Fibroblast of skin of abdomen (primary cell): ENCODE measurements at places on chromosomes 11 and 22.

- no peak for DNase-seq
These were observed 43.1 kb downstream of the CCDC73 start for GRCh38 chr11:32751381-32751780.

DNA sequence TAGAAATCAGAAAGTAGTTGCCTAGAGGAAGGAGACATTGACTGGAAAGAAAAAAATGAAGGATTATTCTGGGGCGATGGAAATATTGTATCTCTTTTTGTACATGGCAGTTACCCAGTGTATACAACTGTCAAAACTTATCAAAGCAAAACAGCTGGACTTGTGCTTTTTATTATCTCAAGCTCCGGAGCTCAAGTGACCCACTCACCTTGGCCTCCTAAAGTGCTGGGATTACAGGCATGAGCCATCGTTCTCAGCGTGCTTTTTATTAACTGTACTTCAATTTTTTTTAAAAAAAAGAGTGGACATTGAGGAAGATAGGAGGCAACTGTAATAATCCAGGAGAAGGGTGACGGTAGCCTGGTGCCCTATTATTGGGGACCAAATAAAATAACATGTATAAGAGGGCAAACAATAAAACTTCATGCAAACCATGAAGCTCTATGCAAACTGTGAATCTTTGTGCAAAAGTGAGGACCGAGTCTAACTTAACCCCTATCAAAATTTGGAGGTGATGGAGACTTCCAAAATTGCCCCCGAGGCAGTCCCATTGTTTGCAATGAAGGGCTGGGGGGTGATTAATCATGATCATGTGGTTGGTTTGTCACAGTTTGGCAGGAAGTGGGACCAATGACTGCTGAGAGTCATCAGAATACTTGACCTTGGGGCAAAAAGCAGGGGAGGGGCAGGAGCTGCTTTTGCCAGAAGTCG, 23.5 kb downstream of the FZD4 start:
- DNase-seq: peak; percentile 41

DNA sequence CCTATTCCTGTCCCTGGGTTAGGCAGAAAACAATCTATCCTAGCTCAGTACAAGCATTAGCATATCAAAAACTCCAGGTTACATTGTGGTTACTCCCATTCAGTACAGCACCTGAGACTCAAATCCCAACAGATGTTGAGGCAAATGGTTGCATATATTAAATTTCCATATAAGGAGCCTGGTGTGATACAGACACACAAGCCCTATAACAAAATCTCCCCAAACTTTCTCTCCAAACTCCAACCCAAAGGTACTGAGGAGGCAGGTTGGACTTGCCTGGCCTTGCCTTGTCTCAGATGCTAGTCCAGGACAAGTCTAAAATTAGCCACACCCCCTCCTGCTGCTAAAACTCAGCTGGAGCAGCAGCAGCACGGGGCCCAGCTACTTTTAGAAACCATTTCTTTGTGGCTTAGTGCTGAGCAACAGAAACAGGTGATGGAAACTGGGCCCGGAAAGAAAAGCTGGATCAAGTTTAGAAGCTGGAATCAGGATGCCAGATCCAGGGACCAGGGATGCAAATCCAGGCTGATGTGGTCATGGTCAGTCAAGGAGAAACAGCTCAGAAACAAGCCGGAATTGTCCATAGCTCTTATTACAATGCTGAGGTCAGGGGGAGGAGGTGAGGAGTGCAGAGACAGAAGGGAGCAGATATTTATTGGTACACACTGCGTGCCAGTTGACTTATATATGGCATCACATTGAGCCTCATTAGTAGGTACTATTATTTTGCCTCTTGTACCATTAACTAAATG, 73.7 kb upstream of the AMOTL1 start:
- no peak for DNase-seq

- no peak for DNase-seq
These were observed 15.6 kb upstream of the GNAZ start for GRCh38 chr22:23054531-23055257.

GRCh38 chr22:17862646-17863181, 88.4 kb upstream of the BID start:
- DNase-seq: no peak

- no peak for DNase-seq
These were observed 11.7 kb upstream of the OR56B4 start for GRCh38 chr11:6095798-6096197.

DNA sequence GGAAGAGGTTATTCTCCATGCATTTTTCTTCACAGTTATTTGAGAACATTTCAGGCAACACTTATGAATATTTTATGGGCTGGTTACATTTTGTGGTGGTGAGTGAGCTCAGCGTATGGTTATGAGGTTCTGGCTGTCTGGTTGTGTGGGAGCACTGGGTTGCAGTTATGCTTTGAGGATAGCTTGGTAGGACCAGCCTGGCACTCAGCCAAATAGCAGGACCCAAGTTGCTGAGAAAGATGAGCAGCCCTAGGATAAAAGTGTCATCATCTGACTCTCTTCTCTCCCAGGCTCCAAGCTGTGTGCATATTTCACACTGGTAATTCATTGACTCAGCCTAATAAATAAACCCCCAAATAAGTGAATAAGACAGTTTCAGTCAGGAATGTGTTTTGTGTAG, 8.1 kb upstream of the SRSF8 start:
- peak; percentile 74 for DNase-seq
